AG09319 (cell line): ENCODE measurements at places on chromosomes 13 and 19.

DNA sequence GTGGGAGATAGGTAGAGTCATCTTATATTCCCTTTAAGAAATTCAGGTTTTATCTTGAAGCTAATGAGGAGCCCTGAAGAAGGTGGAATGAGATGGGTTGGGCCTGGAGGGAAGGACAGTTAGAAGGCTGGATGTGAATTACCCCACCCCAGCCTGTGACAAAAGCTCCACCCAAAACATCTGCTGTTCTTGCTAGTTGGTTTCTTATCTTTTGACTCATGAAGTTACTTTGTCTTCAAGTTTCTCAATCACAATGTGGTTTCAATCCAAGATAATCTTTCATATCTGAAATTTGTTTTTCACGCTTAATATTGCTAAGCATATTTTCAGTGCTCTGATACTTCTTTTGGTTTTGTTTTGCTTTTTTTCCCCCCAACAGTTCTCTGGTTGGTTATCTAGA, 38.3 kb upstream of the HMGB1 start:
- no peak for DNase-seq

DNA sequence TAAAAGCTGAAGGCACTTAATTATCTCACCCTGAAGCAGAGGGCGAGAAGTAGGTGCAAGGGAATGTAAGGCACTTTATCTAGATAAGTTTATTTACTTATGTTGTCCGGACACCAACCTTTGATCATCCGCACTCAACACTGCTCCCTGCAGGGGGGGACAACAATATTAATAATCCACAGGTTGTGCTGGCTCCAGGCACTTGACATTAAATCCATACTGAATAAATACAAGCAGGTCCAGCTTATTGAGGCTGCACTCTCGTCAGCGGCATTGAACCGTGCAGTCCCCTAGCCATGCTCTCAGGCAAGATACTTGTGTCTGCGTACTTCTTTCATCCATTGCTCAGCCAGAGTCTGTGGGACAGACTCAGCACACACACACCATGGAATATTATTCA, 374.5 kb upstream of the NBEA start:
- DNase-seq = no peak

GRCh38 chr19:54485851-54486250, 12.8 kb upstream of the CDC42EP5 start:
- DNase-seq = no peak

- no peak for DNase-seq
Observed at GRCh38 chr19:28638445-28638844, 574.5 kb downstream of the UQCRFS1 start.
